ENCODE measurements at places on chromosomes 6 and 20.

DNA sequence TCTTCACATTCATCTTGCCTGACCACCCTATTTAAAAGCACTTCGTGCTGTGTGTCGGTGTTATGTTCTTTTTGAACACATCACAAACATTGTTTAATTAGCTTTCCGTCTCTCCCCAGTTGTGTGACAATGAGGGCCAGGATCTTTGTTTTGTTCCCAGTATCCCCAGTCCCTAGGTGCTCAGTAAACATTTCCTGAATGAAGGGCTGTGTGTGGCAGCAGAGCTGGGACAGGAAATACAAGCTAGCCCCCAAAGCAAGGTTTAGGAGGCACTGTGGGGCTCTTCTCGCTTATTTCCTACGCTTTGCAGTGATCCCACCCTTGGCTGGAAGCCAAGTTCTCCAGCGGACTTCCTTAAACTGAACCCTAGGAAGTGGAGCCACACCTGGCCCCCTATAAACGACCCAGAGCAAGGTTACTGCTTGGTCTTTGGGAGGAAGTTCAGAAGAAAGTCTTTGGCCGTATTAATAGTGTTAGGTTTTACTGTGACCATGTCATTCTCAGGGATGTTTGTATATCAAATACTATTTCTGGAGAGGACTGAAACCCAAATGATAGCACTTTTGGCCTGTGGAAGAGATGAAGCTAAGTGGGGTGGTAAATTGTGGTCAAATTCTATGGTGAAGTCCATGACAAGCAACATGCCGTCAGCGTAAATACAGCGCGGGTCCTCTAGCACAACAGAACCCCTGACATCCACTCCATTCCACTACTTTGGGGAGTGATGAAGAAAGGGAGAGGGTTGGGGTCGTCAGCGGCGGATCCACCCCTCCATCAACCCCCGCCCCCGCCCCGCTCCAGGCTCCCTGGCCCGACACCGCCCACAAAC lies 570 bp upstream of the FANCE start:
- peaks cover 18% of the 10 kb centered on the region for H3K27me3 ChIP-seq
- no peak overlapping the region for H3K27ac ChIP-seq
- H3K36me3 ChIP-seq: peaks cover 14% of the 10 kb centered on the region
- peaks cover 40% of the 10 kb centered on the region for H3K4me1 ChIP-seq
- DNase-seq: no peak

DNA sequence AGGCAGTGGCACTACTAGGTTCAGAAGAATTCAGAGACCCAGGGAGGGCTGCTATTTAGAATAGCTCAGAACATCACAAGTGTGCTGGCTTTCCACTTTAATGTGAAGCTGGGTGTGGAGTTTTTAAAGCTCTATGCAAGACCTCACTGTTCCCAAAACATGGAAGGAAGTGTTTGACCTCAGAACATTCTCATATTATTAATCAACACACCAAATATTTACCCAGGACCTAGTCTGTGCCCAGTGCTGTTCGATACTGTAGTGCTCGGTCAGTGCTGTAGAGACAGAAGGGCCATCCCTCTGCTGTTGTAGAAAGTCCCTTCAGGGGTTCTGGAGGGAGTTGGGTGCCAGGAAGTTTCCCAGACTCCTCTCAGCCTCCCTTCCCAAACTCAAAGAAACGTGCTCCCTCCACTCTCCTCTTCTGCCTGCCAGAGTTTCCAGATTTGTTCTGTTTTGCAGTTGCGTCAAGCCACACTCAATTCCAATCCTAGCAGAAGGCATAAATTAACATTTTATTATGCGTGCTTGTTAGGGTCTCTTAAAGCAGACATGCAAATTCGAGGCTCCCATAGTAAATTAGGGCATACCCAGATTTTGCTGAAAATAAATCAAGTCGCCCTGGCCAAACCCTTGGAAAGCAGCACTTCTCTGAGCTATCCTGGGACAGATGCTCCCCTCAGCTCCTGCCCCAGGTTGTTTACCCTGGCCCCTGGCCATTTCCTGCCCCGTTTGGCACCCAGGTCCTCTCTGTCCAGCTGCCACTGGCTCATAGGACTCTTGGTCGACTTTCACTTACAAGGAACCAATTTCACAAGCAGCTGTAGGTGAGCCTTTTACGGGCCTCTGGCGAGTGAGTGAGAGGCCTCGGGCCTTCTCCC lies 248.6 kb downstream of the HIVEP2 start:
- peaks cover 20% of the 10 kb centered on the region for H3K4me1 ChIP-seq
- no peak overlapping the region for H3K4me3 ChIP-seq
- H3K36me3 ChIP-seq: no peaks in the 10 kb centered on the region
- H3K27ac ChIP-seq: peak overlapping the region; percentile 43
- no peak for DNase-seq
- H3K27me3 ChIP-seq: peaks cover 4% of the 10 kb centered on the region

DNA sequence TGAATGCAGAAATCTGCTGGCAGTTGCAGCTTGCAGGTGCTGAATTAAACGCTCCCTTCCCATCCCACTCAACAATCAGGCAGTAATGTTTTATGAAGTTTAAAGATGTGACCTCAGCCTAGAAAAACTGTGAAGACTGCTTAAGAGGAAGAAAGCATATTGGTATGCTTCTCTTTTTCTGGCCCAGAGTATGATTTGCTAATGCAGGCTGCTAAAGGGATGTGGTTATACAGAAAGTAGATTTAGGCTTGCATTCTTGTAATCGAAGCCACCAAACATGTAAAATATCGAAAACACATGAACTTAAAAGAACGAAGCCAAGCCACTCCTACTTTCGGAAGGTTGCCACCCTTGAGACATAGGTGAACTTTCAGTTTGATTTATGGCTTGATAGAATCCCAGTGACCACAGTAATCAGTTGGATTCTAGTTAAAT lies 40.7 kb downstream of the MAP3K5 start:
- DNase-seq: no peak
- H3K27me3 ChIP-seq: peaks cover 3% of the 10 kb centered on the region
- H3K36me3 ChIP-seq: no peaks in the 10 kb centered on the region
- H3K4me1 ChIP-seq: peaks cover 15% of the 10 kb centered on the region
- H3K4me3 ChIP-seq: no peak overlapping the region
- H3K27ac ChIP-seq: no peak overlapping the region

GRCh38 chr6:34606477-34607265 lies 50.5 kb upstream of the SPDEF start:
- no peak overlapping the region for H3K4me3 ChIP-seq
- H3K4me1 ChIP-seq: peaks cover 19% of the 10 kb centered on the region
- peaks cover 21% of the 10 kb centered on the region for H3K36me3 ChIP-seq
- H3K27me3 ChIP-seq: no peaks in the 10 kb centered on the region

Measured in nephron progenitor cell (in vitro differentiated cells).